ENCODE measurements at places on chromosomes 3 and 15. TPM values are rescaled to one million over a fixed set of nuclear protein-coding genes. Genes with fewer than 3 reads are reported as not detected.

Gene FOXP1
- total RNA-seq, result 2.9 TPM

- no peaks in the 10 kb centered on the region for H3K27me3 ChIP-seq
- H3K4me1 ChIP-seq, result 0 out of 2 replicates have a peak, but pooled peaks cover 5% of the 10 kb centered on the region
- H3K36me3 ChIP-seq, result no peaks in the 10 kb centered on the region
Measured at GRCh38 chr3:12187448-12188327, 29.0 kb upstream of the TIMP4 start.

Gene CCR8
- total RNA-seq, result not detected

DNA sequence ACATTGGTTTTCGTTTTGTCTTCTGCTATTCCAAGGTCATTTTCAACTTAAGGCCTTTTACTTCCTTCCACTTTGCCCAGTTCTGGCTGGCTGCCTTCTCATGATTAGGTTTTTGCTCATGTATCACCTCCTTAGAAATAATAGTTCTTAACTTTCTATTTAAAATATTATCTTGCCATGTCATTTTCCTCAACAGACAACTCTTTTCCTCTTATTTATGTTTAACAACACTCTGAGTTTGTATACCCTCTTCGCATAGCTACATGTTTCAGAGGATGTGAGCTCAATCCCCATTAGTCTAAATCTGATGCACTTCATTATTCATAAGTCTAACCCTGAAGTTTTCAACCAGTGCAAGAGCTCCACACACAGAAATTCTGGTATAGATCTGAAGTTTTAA is 299.1 kb downstream of the BCHE start:
- no peak overlapping the region for H3K27ac ChIP-seq
- DNase-seq, result no peak
- no peaks in the 10 kb centered on the region for H3K27me3 ChIP-seq
- H3K4me1 ChIP-seq, result no peaks in the 10 kb centered on the region
- no peak overlapping the region for H3K4me3 ChIP-seq

Gene PODXL2
- total RNA-seq, result 15.3 TPM

GRCh38 chr3:64489361-64490044 is 198.3 kb downstream of the ADAMTS9 start:
- no peak overlapping the region for H3K27ac ChIP-seq
- no peak overlapping the region for H3K4me3 ChIP-seq
- no peaks in the 10 kb centered on the region for H3K36me3 ChIP-seq
- DNase-seq, result no peak
- H3K4me1 ChIP-seq, result no peaks in the 10 kb centered on the region

Gene SPATA12
- total RNA-seq, result 0.10 TPM

Gene ALDH1A2
- total RNA-seq, result 0.98 TPM

Gene CD200R1L
- total RNA-seq, result not detected

- no peaks in the 10 kb centered on the region for H3K36me3 ChIP-seq
- DNase-seq, result no peak
- H3K27ac ChIP-seq, result no peak overlapping the region
- no peak overlapping the region for H3K4me3 ChIP-seq
Measured at GRCh38 chr15:31306426-31307269, 20.0 kb upstream of the KLF13 start.
